NK-92 treated with Interleukin-12 subunit alpha and Interleukin-12 subunit beta, amount 100 ng/mL, for 24 hours (cell line): ENCODE measurements at places on chromosomes 6 and 20.

GRCh38 chr6:109491207-109491938 lies 8.4 kb upstream of the ZBTB24 start:
- DNase-seq = no peak

DNA sequence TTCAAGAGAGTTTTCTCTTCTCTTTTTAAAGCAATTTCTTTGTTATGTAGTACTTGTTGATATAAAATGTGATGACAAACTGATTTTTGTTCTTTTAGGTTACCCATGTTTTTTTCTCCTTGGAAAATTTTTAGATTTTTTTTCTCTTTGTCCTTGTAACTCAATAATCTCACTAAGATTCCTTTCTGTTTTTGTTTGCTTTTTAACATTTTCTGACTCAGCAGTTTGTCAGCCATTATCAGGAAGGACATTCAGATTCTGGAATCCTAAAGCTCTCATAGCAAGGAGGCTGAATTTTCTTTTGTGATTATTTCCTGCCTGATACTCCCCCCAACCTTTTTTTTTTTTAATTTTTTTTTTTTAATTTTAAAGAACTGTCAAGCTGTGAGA lies 75.2 kb upstream of the CITED2 start:
- DNase-seq = no peak

GRCh38 chr20:50992733-50993457 lies 30.0 kb downstream of the KCNG1 start:
- DNase-seq = peak; percentile 46

DNA sequence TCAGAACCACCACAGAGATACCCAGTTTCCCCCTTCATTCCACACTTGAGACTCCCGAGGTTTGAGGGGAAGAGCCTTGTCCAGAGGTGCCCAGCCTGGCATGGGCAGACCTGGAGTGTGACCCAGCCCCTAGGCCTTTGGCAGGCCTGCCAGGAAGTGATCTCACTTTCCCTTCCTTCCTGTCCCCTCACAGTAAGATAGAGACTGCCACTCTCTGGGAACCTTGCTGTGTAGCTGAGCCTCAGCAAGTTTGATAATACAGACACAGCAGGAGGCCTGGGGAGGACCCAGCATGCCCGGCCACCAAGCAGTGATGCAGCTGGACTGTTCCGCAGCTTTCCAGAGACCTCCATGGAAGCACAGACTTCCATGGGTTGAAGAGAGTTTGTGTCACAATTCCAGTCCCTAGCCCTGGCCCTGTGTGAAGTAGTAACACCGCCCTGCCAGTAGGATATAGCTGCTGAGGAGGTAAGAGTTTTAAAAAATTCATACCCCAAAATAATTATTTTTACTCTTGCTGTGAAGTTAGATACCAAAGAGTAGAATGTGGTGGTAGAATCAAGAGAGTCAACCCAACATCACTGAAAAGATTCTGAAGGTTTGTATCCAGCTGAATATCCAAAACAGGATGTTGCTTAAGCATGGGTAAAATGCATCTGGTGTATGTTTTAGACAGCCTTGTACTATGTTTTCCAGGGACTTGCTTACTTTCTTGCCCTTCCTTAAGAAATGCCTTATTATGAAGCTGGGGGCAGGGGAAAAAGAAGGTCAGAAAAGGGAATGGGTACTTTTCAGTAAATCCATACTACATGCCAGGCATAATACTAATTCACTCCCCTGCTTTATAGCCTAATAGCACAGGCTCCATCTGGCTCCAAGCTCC lies 16.3 kb downstream of the PKIG start:
- DNase-seq = no peak

GRCh38 chr20:16063881-16064280 lies 509.4 kb downstream of the KIF16B start:
- DNase-seq = no peak

- DNase-seq = no peak
These were observed 18.2 kb downstream of the TMEM242 start for GRCh38 chr6:157304899-157305663.

DNA sequence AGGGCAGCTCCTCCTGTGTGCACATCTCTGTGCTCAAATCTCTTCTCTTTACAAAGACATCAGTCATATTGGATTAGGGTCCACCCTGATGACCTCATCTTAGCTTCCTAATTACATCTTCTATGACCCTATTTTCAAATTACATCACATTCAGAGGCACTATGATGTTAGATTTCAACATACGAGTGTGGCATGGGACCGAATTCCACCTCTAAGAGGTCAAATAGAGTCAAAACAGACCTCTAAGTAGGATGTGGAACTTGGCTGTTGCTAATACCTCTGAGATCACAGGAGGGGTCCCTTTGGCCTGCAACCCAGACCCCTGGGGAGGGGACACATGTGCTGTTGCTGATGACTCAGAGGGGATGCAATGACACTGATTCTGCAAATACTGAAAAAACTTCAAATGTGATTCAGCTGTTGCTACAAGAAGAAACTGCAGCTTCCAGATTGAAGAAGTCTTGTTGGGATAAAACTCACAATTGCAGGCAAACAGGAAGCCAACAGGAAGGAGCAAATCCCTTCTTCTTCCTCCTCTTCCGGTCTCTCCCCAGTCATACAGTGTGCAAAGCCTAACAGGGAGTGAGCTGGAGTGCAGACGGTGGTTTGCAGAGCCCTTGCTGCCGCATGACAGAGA lies 216.2 kb downstream of the MYLK4 start:
- DNase-seq = no peak

DNA sequence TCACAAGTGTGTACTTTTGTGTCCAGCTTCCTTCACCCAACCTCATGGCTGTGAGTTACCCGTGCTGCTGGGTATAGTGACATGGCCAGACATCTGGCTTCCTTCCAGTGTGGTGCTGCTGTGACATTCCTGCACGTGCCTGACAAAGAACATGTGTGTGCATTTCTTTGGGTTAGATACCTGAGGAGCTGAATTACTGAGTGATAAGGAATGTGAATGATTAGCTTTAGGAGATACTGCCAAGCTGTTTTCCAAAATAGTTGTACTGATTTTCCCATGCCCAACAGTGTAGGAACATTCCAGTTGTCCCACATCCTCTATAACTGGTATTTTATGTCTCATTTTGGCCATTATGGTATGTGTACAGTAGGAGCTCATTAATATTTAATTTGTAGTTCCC lies 132.5 kb downstream of the PREX1 start:
- DNase-seq = no peak

GRCh38 chr6:3119040-3119723 lies 671 bp downstream of the BPHL start:
- DNase-seq = no peak

DNA sequence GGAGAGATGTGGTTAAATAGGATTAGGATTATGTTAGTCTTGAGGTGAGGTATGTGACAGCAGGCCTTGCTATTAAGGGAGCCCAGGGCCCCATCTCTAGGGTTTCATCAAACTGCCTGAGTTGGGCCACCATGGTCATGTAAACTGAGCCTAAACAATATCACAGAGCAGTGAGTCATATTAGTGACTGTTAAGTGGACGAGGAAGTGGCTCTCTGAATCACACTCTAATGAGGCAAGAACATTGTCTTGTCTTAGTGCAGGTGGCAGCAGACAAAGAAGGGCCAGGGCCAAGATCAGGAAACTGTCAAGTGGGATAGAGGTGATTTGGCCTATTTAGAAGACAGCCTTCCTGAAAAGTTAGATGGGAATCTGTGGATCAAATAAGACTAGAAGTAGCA lies 23.1 kb downstream of the ENPP3 start:
- peak; percentile 4 for DNase-seq

DNA sequence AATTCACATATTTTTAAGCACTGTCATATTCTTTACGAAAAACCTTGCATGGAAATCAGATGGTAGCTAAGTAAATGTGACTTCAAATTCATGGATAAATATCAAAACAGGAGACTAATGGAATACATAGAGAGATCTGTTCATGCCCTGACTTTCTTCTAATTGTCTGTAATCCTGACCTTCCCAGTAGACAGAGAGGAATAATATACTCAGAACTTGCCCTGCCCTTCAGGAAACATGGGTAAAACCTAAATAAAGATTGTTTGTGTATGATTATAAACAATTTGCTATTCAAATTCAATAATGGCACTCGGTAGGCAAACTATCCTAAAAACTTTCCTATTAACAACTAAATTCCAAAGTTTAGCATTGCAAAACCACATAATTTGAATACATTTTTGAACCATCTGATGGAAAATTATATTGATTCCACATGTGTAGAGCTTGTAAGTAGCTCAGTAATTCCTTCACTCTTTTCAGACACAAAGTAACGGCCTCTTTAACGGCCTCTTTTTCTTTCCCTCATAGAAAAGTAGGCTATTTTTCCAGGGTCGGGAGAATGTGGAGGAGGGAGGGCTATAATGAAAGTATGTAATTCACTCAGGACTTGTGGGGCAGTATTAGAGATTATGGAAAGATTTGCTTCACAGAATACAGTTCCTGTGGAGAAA lies 227.6 kb downstream of the ALDH8A1 start:
- DNase-seq = no peak

GRCh38 chr6:26223650-26224546 lies 136.7 kb downstream of the HFE start:
- DNase-seq = no peak

GRCh38 chr6:81668615-81669047 lies 83.8 kb downstream of the TENT5A start:
- no peak for DNase-seq

DNA sequence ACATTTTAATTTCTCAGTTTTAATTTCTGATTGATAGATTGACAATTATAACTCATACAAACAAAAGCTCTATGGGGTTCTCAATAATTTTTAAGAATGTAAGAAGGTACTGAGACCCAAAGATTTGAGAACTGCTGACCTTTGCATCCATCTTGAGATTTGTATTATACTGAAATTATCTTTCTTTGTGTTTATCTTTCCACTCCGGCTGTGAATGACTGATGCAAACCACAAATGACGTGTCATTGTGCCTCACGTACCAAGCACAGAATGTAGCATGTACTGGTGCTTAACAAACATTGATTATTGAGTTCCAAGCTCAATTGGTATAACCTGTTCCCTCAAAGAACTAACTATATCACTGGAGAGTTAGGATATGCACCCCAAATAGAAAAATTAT lies 152.1 kb upstream of the SMLR1 start:
- no peak for DNase-seq

GRCh38 chr6:78611102-78611620 lies 256.2 kb upstream of the IRAK1BP1 start:
- no peak for DNase-seq

GRCh38 chr6:128617285-128617684 lies 96.9 kb upstream of the PTPRK start:
- DNase-seq = no peak

DNA sequence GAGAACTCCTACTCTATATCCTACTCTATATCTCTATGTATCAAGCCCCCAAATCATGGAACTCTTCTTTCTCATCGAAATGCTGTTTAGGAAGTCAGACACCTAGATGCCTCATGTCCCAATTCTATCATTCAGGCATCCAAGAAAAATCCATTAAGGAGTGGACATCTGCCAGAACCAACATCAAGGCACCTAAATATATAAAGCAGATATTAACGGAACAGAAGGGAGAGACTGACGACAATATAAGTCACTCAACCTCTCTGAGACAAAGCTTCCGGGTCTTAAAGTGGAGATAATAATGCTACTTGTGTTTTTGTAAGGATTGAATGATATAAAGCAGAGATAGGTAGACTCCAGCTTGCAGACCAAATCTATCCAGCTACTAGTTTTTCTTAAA lies 241.5 kb downstream of the NFATC2 start:
- DNase-seq = no peak

- DNase-seq = peak; percentile 14
These were observed 74.5 kb upstream of the MRPS10 start for GRCh38 chr6:42292004-42292740.

DNA sequence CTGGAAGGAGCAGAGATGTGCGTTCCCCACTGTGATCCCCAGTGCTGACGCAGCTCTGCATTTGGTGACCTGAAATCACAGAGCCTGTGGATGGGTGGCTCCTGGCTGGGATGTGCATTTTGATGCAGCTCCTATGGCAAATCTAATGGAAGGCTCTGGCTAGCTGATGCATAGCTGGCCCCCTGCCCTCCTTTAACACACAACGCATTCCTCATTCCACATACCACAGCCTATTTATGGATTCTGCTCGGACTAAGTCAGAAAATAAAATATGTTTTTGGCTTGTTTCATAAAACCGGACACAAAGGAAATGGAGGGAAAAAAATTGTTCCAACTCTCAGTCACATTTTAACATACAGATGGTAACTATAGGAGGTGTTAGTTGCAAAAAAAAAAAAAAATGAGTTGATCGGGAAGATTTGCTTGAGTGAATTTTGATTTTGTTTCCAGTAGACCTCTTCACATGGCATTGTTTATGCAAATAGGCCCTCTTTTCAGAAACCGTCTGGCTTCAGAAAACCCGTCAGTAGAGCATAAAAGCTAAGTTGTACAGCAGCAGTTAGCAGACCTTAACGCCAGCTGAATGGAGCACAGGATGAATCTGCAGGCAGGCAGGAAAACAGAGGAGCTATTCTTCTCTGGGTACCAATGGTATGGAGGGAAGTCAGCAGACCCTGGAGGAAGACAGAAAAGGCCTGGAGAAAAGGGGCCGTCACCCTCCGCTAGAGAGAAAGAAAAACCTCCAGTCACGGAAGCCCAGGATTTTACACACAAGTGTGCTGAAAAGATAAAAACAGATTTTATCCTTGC lies 215.4 kb downstream of the HDGFL1 start:
- DNase-seq = no peak

GRCh38 chr6:93242049-93242448 lies 177.3 kb downstream of the EPHA7 start:
- no peak for DNase-seq

- peak; percentile 26 for DNase-seq
These were observed 43.3 kb downstream of the SLC2A10 start for GRCh38 chr20:46752728-46753127.

DNA sequence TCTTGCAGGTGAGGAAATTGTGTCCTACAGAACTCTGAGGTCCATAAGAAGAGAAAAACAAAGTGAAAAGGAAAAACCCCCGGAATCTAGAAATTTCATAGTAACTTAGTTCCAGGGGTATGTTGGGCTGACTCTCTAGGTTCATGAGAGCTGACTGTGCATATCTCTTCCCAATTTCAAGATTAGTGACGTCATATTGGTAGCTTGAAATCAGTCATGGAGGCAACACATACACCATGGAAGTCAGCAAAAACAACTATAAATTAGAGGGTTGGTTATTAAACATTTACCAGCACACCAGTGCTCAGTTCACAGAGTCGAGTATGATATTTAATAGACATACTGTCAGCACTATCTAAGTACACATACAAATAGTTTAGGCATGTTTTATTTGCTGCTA lies 49.8 kb downstream of the PHACTR1 start:
- DNase-seq = no peak

GRCh38 chr6:37060195-37060559 lies 54.7 kb downstream of the FGD2 start:
- no peak for DNase-seq

- DNase-seq = no peak
These were observed 175.7 kb downstream of the ALDH8A1 start for GRCh38 chr6:134774201-134774638.

DNA sequence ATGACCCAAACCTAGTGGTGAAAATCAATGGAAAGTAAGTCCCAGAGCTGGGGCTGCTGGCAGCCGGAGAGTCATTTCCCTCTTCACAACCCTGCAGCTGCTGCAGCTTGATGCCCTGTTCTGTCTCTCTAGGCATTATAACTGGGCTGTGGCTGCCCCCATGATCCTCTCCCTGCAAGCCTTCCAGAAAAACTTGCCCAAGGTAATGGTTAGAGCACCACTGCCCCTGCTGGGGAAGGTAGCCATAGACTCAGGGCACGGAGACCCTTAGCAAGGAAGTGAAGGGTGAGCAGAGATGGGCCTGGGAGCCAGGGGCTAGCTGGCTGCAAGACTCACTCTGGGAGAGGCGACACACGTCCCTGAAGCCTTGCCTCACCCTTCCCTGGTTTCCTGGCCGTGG lies 12.0 kb downstream of the LPIN3 start:
- no peak for DNase-seq

- DNase-seq = no peak
These were observed 153.8 kb downstream of the ERMARD start for GRCh38 chr6:169905041-169905807.
